Stimulated activated naive B cell treated with anti-CD40 and anti-IgM and Interleukin-4, amounts not matched to agents 10 μg/mL and 1 μg/mL and 100 μg/mL, for 72 hours (primary cell): ENCODE measurements at places on chromosomes 3 and 15.

DNA sequence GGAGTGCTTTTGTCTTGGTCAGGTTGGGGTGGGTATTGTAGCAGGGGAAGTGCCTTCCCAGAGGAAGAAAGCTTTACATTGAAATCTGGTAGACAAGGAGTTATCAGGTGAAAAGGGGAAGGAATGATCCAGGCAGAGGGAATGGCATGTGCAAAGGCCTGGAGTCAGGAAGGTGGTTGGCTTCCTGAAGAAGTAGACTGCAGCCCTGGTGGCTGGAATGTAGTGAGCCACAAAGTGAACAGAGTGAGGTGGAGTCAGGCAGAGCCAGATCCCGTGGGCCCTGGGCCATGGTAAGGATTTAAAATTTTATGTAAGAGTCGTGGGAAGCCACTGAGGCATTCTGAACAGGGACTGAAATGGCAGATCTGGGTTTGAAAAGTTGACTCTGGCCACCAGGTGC lies 58.3 kb downstream of the RAB11A start:
- no peak overlapping the region for H3K4me3 ChIP-seq
- no peaks in the 10 kb centered on the region for H3K36me3 ChIP-seq
- H3K27me3 ChIP-seq = no peaks in the 10 kb centered on the region
- no peak for DNase-seq
- H3K27ac ChIP-seq = no peak overlapping the region
- H3K4me1 ChIP-seq = no peaks in the 10 kb centered on the region

GRCh38 chr3:55402886-55403609 lies 84.1 kb downstream of the WNT5A start:
- H3K4me3 ChIP-seq = no peak overlapping the region
- H3K27ac ChIP-seq = no peak overlapping the region
- no peak for DNase-seq
- H3K27me3 ChIP-seq = no peaks in the 10 kb centered on the region

GRCh38 chr3:32391643-32392535 lies at the start of gene CMTM7:
TSS of gene CMTM7 (plus strand) at chr3:32391853. CDS start at chr3:32391907, 54 bp downstream.
- no peaks in the 10 kb centered on the region for H3K27me3 ChIP-seq
- peak within 1 kb of the TSS; percentile 99 for H3K4me3 ChIP-seq
- peak; percentile 62 for DNase-seq
- H3K27ac ChIP-seq = peak within 1 kb of the TSS; percentile 99

- peaks cover 13% of the 10 kb centered on the region for H3K36me3 ChIP-seq
- DNase-seq = no peak
- no peak overlapping the region for H3K27ac ChIP-seq
- no peak overlapping the region for H3K4me3 ChIP-seq
- H3K27me3 ChIP-seq = no peaks in the 10 kb centered on the region
- H3K4me1 ChIP-seq = peaks cover 26% of the 10 kb centered on the region
These were observed 119.0 kb downstream of the TBC1D5 start for GRCh38 chr3:17623464-17623863.

GRCh38 chr3:112699436-112699978 lies 58.6 kb upstream of the CCDC80 start:
- H3K36me3 ChIP-seq = peaks cover 2% of the 10 kb centered on the region
- H3K4me3 ChIP-seq = no peak overlapping the region
- H3K27me3 ChIP-seq = peaks cover 40% of the 10 kb centered on the region
- no peaks in the 10 kb centered on the region for H3K4me1 ChIP-seq
- no peak overlapping the region for H3K27ac ChIP-seq
- no peak for DNase-seq

DNA sequence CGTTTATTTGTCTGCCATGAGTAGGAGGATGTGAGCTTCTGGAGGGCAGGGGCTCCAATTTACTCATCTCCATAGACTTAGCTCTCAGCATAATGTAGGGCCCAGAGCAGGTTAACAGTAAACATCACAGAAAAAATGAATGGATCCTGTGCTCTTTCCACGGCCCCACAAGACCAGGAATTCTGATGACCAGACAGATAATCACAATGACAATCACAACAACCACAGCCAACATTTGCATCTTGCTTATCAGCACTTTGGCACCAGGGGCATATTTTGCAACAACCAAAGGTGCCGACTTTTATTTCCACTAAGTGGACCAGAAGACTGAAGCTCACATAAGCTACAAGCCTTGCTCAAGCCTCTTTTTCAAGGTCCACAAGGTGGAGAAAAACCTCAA lies 68.9 kb upstream of the ANKRD34C start:
- H3K27ac ChIP-seq = no peak overlapping the region
- H3K36me3 ChIP-seq = no peaks in the 10 kb centered on the region
- H3K4me1 ChIP-seq = no peaks in the 10 kb centered on the region
- no peak for DNase-seq
- H3K4me3 ChIP-seq = no peak overlapping the region

GRCh38 chr3:70281663-70282062 lies 30.8 kb downstream of the MDFIC2 start:
- no peaks in the 10 kb centered on the region for H3K4me1 ChIP-seq
- peaks cover 11% of the 10 kb centered on the region for H3K27me3 ChIP-seq
- H3K4me3 ChIP-seq = no peak overlapping the region
- H3K36me3 ChIP-seq = no peaks in the 10 kb centered on the region
- no peak overlapping the region for H3K27ac ChIP-seq

GRCh38 chr15:41990243-41990605 lies 17.9 kb upstream of the EHD4 start:
- no peak overlapping the region for H3K27ac ChIP-seq
- H3K4me1 ChIP-seq = no peaks in the 10 kb centered on the region
- no peaks in the 10 kb centered on the region for H3K36me3 ChIP-seq
- DNase-seq = no peak
- no peak overlapping the region for H3K4me3 ChIP-seq

GRCh38 chr15:60982249-60982910 lies 246.7 kb downstream of the RORA start:
- no peaks in the 10 kb centered on the region for H3K27me3 ChIP-seq
- no peaks in the 10 kb centered on the region for H3K4me1 ChIP-seq
- H3K36me3 ChIP-seq = no peaks in the 10 kb centered on the region
- no peak overlapping the region for H3K27ac ChIP-seq

DNA sequence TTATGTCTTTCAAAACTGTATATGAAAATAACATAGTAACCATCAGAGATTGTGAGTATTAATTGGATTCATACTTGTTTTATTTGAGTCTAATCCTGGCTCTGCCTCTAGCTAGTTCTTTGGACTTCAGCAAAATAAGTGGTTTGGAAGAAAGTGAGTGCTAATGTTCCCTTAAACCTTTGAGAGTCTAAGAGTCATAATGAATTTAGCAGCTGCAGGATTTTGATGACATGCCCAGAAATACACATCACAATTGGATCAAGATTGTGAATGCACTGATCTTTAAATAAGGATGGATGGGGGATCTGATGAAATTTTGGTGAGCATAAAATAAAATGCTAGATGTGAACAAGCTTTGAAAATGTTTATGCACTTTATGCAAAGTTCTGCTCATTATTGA lies 79.9 kb upstream of the FAM98B start:
- H3K4me1 ChIP-seq = no peaks in the 10 kb centered on the region
- peaks cover 30% of the 10 kb centered on the region for H3K27me3 ChIP-seq
- H3K36me3 ChIP-seq = no peaks in the 10 kb centered on the region
- H3K27ac ChIP-seq = no peak overlapping the region
- no peak overlapping the region for H3K4me3 ChIP-seq

- H3K4me3 ChIP-seq = peak overlapping the region; percentile 37
- H3K4me1 ChIP-seq = peaks cover 6% of the 10 kb centered on the region
- H3K36me3 ChIP-seq = no peaks in the 10 kb centered on the region
- DNase-seq = no peak
These were observed 10.4 kb downstream of the NR2F2 start for GRCh38 chr15:96340598-96341512.

GRCh38 chr3:134472831-134473230 lies 13.0 kb downstream of the ANAPC13 start:
- no peak overlapping the region for H3K4me3 ChIP-seq
- H3K36me3 ChIP-seq = peaks cover 14% of the 10 kb centered on the region
- H3K27me3 ChIP-seq = no peaks in the 10 kb centered on the region

DNA sequence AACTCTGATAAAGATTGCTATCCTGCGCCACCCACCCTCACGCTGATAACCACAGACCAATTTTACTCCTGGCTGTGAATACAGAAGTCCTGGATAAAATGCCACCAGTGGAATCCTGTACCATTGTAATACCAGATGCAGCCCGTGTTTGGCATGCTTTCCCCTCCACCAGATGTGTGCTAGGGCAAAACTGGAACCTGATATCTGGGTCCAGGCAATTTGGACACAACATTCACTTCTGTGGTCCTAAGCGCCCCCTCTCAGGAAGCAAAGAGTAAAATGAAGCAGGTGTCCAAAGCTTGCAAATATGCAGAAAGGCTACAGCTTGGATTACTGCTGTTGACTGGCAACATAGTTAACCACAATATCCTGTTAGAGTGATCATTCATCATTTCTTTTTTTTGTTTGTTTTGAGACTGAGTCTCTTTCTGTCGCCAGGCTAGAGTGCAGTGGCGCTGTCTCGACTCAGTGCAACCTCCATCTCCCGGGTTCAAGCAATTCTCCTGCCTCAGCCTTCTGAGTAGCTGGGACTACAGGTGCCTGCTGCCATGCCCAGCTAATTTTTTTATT lies 32.8 kb downstream of the LOXL1 start:
- no peak for DNase-seq
- no peak overlapping the region for H3K4me3 ChIP-seq
- H3K27ac ChIP-seq = no peak overlapping the region
- peaks cover 18% of the 10 kb centered on the region for H3K27me3 ChIP-seq
- H3K36me3 ChIP-seq = no peaks in the 10 kb centered on the region

- no peaks in the 10 kb centered on the region for H3K36me3 ChIP-seq
- no peaks in the 10 kb centered on the region for H3K27me3 ChIP-seq
- no peak overlapping the region for H3K4me3 ChIP-seq
- H3K27ac ChIP-seq = no peak overlapping the region
These were observed 90.9 kb upstream of the ROBO2 start for GRCh38 chr3:76949033-76949432.

GRCh38 chr3:23923786-23924185 lies 6.9 kb downstream of the RPL15 start:
- H3K4me1 ChIP-seq = peaks cover 27% of the 10 kb centered on the region
- no peak overlapping the region for H3K4me3 ChIP-seq
- H3K27me3 ChIP-seq = no peaks in the 10 kb centered on the region

DNA sequence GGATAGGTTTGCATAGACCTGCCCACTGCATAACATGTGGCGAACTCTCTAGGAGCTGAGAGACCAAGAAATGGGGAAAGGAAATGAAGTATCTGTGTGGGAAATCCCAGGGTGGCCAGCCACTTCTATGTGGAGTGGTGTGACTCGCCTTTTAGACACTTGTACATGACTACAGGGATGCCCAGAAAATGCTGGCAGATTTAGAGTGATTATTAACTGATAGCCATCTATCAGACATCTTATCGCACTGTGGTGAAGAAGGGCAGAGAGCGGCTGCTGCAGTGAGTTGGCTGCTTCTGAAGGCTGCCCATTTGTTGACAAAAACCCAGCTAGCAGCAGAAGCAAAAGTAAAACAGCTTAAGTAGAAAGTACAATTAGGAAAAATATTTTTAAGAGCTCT lies 18.1 kb upstream of the STAC start:
- H3K27ac ChIP-seq = no peak overlapping the region
- DNase-seq = no peak
- H3K36me3 ChIP-seq = no peaks in the 10 kb centered on the region
- H3K4me3 ChIP-seq = no peak overlapping the region

DNA sequence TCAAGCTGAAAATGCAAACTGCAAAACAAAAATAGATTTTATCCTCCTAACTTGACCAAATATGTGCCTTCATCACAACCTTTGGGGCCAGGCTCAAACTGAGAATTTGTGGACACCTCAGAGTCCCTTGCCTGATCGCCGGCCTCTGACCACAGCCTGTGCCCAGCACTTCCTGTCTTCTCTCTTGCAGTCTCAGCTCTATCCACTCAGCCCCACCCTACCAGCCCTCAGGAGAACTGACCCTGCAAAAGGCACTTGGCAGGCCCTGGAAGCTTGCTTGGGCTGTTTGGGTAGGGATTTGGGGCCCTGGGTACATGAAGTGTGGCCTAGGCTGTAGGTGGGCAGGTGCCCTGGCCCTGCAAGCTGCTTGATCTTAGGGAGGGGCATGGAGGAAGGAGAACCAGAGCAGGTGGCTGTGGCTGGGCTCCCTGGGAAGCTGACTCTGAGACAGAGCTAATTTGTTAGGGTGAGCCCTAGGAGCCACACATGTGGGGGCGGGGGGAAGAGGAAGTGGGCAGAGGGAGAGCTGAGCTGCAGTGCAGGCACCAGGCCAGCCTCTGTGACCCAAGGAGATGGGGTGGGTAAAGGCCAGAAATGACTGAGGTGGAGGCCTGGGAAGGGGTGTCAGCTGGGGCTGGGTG lies 8.6 kb downstream of the CLEC3B start:
- H3K36me3 ChIP-seq = no peaks in the 10 kb centered on the region
- H3K27ac ChIP-seq = peak overlapping the region; percentile 5
- H3K27me3 ChIP-seq = peaks cover 39% of the 10 kb centered on the region
- peak; percentile 40 for DNase-seq
- peaks cover 13% of the 10 kb centered on the region for H3K4me1 ChIP-seq

GRCh38 chr3:38542401-38543298 lies 46.5 kb downstream of the EXOG start:
- no peak overlapping the region for H3K27ac ChIP-seq
- H3K4me3 ChIP-seq = no peak overlapping the region
